ENCODE measurements at places on chromosomes 12 and 14.

DNA sequence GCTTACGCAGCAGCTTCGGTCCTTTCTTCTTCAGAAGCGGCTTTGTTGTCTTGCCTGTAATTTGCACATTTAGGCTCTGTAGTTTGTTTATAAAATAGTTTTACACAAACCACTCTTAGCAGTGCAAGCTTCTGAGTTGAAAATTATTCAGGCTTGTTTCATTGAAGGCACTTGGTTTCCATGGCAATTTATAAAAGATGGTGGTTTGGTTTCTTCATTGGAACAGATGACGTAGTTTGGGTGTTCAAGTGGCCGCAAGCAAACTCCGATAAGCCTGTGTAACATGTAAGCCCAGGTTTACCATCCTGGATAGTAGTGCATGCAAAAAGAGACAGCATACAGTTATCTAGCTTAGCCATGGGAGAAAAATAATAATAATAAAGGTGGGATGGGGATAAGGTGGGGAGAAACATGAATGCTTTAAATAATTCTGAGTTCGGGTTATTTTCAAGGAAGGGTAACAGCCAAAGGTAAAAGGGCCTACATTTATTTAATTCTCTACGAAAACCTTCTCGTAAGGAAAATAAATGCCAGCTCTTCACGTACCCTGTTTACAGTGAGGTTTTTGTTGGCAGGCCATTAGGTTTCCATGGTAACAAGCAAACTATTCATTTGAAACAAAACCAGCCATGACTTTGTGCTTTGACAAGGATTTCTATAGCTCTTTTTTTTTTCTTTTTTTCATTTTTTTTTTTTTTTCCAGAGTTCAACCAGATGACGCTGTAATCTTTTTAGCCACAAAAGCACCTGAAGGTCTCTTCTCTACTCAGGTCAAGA, 189.6 kb upstream of the RPL10L start:
- DNase-seq, result no peak

DNA sequence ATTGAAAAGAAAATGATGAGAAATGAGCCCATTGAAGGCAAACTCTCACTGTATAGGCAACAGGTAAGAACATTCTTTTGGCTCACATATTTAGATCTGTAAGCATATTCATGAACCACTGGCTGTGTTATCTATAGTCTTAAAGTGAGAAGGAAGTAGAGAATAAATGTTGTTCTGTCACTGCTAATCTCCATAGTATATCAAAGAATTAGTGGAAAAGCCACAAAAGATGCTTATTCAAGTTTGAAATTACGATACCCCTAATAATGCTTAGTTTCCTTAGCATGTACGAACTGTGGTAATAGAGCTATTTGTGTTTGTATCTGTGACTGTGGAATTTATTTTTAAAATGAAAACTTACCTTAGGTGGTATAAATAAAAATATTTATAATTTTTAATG, 22.8 kb downstream of the IFT81 start:
- no peak for DNase-seq

DNA sequence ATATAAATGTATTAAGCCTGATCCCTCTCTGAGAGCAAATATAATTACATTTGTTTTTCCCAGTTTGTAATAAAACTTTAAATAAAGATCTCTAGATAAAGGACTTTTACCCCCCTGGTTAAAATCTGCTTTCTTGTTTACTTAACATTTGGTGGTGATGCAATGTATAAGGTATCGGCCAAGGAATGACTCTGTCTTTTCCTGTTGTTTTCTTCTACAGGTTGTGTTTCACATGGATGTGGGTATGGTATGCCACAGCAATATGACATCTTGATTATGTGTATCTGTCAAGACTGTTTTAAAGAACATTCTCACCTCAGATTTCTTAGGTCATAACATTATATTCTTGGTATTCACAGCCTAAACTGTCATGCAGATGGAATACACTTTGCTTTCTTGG, 210.6 kb upstream of the NOVA1 start:
- no peak for DNase-seq

DNA sequence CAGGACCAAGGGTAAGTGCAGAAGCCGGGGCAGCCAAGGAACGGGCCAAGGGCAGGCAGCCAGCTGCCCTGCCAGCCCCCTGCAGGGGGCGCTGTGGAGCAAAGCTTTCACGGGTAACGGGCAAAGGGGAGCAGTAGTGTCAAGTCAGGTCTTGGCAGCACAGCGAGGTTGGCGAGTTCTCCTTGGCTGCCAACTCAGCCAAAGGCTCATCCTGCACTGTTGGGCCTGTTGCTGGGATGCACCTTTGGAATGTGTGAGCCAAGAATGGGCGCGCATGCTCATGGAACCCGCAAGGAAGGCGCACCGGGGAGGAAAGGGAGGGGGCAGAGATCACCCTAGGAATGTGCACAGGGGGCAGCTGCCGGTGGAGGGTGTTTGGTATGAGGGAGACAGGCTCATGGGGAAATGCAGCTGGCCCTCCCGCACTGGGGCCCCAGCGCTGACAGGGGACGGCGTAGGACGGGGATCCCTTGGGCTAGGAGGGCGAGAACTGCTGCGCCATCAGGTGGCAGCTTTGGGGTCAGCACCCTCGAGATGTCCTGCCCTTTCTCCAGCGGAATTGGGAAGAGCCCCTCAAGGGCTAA, 138.0 kb downstream of the ASCL4 start:
- DNase-seq, result peak; percentile 5
